Right kidney (tissue), 9 donors: ENCODE measurements at places on chromosomes 2 and 18.

DNA sequence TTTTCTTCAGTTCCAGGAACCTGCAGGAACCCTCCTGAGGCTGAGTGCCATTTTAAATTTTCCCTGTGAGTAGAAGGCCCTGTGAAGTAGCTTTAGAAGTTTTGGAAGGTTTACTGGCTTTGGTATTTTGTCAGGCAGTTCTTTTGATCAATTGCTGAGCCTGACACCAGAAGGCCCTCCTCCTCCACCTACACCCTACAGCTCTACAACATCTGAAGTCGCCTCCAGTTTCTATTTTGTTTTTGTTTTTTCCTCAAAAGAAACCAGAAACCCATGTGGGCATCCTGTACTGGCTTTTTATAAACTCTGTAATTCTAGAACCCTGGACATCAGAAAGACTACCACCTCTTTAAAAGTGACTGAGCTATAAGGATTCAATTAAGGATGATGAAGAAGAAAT, 153.7 kb downstream of the NRXN1 start:
- DNase-seq: no peak

DNA sequence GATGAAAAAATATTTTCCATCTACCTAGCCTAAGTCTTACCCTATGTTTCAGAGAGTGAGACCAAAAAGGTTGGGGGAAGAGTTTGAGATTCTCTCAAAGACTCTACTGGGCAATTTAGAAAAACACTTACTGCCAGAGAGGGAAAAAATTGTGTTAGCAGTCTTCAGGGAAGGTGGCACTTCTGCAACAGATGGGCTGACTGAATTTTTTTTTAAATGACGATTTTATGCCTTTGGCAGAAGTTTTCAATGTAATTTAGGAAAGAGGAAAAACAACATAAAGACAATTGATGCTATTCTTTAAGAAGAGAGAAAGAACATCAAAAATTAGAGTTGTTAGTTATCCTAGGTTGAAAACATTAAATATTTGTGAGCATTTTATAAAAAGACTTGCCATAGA, 1894.5 kb upstream of the PIK3C3 start:
- DNase-seq: no peak

GRCh38 chr2:85806358-85807118, 52.7 kb downstream of the ATOH8 start:
- DNase-seq: no peak

DNA sequence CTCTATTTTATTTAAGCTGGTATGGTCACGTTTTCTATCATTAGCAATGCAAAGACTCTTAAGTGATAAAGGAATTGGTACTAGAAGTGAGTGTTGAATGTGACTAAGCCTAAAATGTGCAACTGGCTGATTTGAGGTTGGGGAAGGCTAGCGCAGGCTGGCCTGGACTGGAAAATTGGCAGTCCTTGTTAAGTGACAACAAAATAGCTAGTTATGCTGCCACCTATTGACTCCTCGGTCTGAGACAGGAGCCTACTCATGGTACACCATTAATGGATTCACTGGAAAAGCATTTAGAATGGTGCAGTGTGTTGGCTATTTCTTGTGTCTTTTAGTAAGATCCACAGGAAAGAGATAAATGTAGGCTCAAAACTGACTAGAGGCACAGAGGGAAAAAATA, 5.7 kb upstream of the WIPF1 start:
- no peak for DNase-seq

- DNase-seq: no peak
Measured at GRCh38 chr18:79631096-79631507, 48.5 kb upstream of the CTDP1 start.

GRCh38 chr2:82740527-82740926, 1718.6 kb downstream of the SUCLG1 start:
- DNase-seq: no peak

DNA sequence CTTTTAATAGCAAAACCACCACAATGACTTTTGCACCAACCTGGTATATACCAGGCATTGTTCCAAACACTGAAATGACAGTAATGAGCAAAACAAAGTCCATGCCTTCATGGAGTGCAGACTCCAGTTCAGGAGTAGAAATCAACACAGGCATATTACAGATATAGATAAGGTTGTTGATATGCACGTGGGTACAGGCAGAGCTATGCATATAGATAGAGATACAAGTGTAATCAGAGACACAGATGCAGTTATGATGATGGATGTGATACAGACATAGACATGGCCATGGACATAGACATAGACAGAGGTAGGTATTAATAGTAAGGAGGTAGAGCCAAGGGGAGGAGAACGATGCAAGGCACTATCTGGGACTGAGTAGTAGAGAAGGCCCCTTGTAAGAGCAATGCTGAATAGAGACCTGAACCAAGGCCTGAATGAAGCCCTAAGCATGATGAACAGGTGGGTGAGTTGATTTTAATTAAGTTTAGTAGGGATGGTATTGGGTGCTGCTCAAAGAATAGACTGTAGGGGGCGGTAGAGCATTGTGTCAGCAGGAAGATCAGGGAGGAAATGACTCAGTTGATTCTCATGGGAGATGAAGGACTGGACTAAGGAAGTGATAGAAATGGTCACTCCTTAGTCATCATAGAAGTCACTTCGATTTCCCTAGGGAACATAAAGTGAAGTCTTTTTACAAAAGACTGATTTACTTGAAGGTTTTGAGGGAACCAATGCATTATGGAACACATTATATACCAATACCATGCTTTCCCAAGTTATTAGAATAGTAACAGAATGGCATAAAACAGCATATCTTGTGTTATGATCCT, 39.4 kb downstream of the CMPK2 start:
- no peak for DNase-seq

- no peak for DNase-seq
Measured at GRCh38 chr2:193222454-193222853, 1027.7 kb upstream of the TMEFF2 start.
